ENCODE measurements at places on chromosomes 5 and 9.

GRCh38 chr5:117942861-117943519 is 1045.4 kb downstream of the DTWD2 start:
- DNase-seq: no peak

DNA sequence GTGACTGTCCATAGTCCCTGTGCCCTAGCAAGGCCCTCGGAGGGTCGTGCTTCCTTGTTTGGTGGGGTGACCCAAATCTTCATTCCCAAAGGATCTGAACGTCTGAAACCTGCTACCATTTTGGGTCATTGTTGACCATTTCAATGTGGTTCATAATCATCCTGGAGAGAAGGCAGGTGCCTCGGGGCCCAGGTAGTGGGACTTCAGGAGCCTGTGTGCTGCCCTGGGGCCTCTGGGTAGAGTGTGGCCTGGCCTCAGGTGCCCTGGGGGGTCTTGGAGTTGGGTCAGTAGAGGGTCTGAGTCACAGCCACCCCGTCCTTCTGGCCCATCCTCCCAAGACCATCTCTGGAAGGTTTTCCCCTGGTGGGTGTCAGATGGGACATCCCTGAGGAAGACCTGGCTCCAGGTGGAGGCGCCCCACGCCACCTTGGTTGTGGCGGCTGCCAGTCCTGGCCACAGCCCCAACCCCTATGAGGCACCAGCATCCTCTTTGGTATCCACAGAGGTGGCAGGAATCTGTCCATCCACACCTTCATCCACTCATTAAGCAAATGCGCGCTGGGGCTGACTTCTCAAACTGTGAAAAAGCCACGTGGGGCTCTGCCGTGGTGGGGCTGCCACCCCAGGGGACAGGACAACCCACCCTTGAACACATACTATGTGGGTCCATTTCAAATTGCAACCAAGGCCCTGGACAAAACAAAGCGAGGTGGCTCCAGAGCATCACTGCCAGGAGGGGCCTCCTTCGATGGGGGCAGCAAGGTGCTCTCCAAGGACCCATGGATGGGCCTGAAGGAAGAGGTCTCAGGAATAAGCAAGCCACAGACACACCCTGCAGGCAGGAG is 41.6 kb upstream of the FCN1 start:
- no peak for DNase-seq

GRCh38 chr5:37198842-37199241 is 50.3 kb downstream of the CPLANE1 start:
- no peak for DNase-seq

- DNase-seq: no peak
These were observed 114.0 kb upstream of the ALDH1B1 start for GRCh38 chr9:38278457-38278856.

GRCh38 chr9:84754461-84754860 is 84.9 kb downstream of the NTRK2 start:
- DNase-seq: no peak

GRCh38 chr5:158682631-158683030 is 417.1 kb downstream of the EBF1 start:
- no peak for DNase-seq

GRCh38 chr9:135920973-135921585 is 13.7 kb upstream of the CAMSAP1 start:
- no peak for DNase-seq

- no peak for DNase-seq
These were observed 37.8 kb upstream of the SPDL1 start for GRCh38 chr5:169545762-169546161.

GRCh38 chr5:113615708-113616107 is 102.2 kb downstream of the YTHDC2 start:
- no peak for DNase-seq

- no peak for DNase-seq
These were observed 150.6 kb downstream of the ADCY2 start for GRCh38 chr5:7546555-7546954.

- DNase-seq: peak; percentile 4
These were observed 166.3 kb downstream of the DOCK2 start for GRCh38 chr5:169803077-169803981.

GRCh38 chr5:120926471-120926870 is 462.4 kb downstream of the PRR16 start:
- no peak for DNase-seq

DNA sequence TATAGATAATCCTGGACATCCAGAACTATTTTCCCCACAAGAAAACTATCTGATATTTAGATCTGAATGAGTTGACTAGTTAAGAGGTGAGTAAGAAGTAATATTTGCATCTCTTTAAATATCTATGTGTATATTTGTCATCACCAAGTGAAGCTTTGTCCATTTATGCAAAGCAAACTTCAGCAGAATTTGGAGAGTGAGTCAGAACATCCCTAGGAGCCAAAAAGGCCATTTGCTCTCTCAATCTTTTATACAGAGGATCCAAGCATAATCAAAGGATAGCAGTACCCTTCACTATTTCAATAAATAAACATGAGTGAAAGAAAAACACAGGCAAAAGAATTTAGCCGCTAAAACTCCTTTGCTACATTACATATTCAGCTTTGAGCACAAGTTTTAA is 454.4 kb downstream of the NR2F1-AS1 start:
- no peak for DNase-seq

DNA sequence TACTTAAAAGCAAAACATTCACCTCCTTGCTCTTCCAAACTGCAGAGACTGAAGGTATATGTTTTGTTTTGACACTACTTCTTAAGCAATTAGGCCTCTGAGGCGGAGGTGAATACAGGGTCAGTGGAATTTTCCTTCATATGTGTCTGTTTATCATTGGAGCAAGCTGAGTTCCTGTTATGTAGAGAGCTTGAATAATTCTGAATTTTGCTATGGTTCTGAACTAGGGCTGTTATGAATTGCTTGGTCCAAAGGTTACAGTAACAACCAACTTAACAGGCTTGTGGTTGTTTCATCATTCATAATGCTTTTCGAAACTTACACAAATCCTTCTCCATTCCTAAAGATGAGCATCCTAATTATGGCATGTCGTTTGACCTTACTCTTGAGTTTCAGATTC is 444.6 kb upstream of the MEF2C start:
- DNase-seq: no peak

DNA sequence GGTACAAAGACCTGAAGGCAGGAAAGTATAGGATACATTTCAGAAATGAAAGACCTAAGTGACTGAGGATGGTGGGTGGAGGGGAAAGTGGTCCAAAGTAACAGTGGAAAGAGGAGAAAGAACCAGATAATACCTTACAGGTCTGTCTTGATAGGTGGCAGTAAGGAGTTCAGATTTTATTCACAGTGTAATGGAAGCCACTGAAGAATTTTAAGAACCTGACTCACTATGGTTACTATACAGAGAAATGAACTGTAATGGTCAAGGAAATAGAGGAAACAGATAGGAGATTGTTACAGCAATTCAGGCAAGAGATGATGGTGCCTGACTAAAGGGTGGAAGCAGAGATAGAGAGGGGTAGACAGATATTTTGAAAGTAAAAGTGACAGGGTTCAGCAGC is 46.5 kb downstream of the EPB41L4A start:
- no peak for DNase-seq

DNA sequence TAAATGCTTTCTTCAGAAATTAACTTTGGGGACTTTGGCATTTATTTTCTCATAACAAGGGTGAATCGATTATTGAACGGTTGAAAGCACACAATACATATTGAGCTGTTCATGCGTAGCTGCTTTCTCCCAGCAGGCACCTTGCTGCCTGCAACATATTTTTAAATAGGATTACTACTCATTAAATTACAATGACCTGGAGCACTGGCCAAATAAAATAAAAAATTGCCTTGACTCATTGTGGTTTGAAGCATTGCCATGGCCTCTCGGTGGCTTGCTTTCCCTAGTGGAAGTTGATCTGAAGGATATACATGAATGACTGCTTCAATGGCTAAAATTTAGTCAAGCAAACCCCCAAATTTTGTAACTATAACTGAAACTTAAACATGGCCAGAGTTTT is 181.6 kb upstream of the NUDT12 start:
- peak; percentile 29 for DNase-seq

DNA sequence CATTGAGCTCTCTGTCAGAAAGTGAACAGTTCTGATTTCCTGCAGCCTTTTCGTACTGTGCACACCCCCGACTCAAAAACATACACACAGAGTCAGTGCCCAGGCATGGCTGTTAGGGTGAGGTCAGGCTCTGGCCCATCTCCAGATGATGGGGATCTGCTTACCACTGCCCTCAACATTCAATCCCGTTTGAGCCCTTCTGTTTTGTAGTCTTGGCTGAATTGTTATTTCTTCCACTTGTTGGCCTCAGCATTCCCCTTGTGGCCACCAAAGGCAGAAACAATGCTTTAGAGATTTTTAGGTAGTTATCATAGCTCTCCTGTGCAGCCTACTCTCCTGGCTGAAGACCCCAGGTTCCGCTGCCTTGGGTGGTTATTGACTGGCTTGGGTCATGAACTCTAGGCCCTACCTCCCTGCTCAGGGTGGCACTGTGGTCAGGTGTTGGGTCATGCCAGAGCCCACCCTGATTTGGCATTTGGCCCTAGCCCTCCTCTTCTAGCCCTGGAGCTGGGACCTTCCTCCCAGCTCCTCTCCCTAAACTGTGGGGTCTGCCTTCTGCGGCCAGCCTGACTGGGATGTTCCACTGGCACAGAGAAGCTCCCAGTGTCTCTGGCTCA is 7.8 kb upstream of the MYOZ3 start:
- DNase-seq: no peak

GRCh38 chr9:103574056-103574455 is 520.1 kb upstream of the SMC2 start:
- DNase-seq: peak; percentile 12
